ENCODE measurements at places on chromosomes 3 and 15. TPM values are rescaled to one million over a fixed set of nuclear protein-coding genes. Genes with fewer than 3 reads are reported as not detected.

The SPINK8 gene
- total RNA-seq, result not detected

The BOC gene
- total RNA-seq, result not detected

The LRRC49 gene
- 1.1 TPM for total RNA-seq

The PIGZ gene
- 1.2 TPM for total RNA-seq

The ACP3 gene
- 0.26 TPM for total RNA-seq

The SLC28A2 gene
- not detected for total RNA-seq

The CLCN2 gene
- total RNA-seq, result 5.7 TPM

The U2SURP gene
- 116 TPM for total RNA-seq

The CPNE9 gene
- total RNA-seq, result 0.53 TPM

The SETD2 gene
- 17.1 TPM for total RNA-seq

The CAMP gene
- total RNA-seq, result not detected

The FANCD2 gene
- total RNA-seq, result 28.9 TPM

The AHSG gene
- total RNA-seq, result not detected

The ZIC4 gene
- 0.13 TPM for total RNA-seq

The GOLGA6D gene
- total RNA-seq, result not detected

The TLR9 gene
- total RNA-seq, result not detected

The NOX5 gene
- total RNA-seq, result 4.0 TPM

The GOLGA6L7 gene
- total RNA-seq, result not detected

The AMIGO3 gene
- 0.34 TPM for total RNA-seq

The FBXL22 gene
- total RNA-seq, result not detected

The PLA2G4D gene
- total RNA-seq, result not detected

The WDR49 gene
- not detected for total RNA-seq

The SLC27A2 gene
- total RNA-seq, result 0.34 TPM

The GPR160 gene
- total RNA-seq, result 3.7 TPM

The TBC1D23 gene
- 33.0 TPM for total RNA-seq

The HMCES gene
- 26.6 TPM for total RNA-seq

The GP9 gene
- not detected for total RNA-seq

The SUCNR1 gene
- total RNA-seq, result 0.03 TPM

The WWTR1 gene
- 87.6 TPM for total RNA-seq

The XYLB gene
- 18.1 TPM for total RNA-seq

The ZNF860 gene
- total RNA-seq, result 3.9 TPM

The CFAP100 gene
- total RNA-seq, result not detected

The CKMT1B gene
- total RNA-seq, result 55.2 TPM

The COL8A1 gene
- total RNA-seq, result not detected

The COL6A6 gene
- 0.11 TPM for total RNA-seq

The MAPKBP1 gene
- 14.7 TPM for total RNA-seq

The LRRC31 gene
- total RNA-seq, result not detected

The UBXN7 gene
- 13.3 TPM for total RNA-seq

The GLDN gene
- total RNA-seq, result not detected

The IGSF10 gene
- 0.03 TPM for total RNA-seq

The DISP2 gene
- total RNA-seq, result 0.34 TPM

The TGM4 gene
- not detected for total RNA-seq

The GOLIM4 gene
- total RNA-seq, result 17.5 TPM
